Upper lobe of left lung (tissue), 6 donors: ENCODE measurements at places on chromosomes 7 and 10.

DNA sequence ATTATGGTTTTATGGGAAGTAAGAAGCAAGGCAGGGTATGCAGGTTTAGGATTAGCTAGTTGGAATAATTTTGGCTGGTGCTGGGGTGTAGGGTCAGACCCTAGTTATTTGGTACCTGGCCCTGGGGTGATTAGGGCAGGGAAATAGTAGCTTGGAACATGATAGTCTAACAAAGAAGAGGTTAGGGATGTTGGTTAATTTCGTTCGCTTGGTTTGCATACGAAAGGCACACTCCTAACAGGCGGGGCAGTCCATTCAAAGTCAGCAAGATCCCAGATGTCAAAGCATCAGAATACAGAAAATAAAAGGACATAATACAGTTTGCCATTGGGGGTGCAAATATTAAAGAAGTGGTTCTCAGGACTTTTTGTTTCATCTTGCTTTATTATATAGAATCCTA lies 55.7 kb upstream of the ITPRID1 start:
- H3K36me3 ChIP-seq: no peaks in the 10 kb centered on the region
- no peak overlapping the region for H3K27ac ChIP-seq
- H3K4me1 ChIP-seq: no peaks in the 10 kb centered on the region

- H3K27ac ChIP-seq: no peak overlapping the region
- no peaks in the 10 kb centered on the region for H3K4me1 ChIP-seq
- H3K27me3 ChIP-seq: no peaks in the 10 kb centered on the region
- H3K36me3 ChIP-seq: no peaks in the 10 kb centered on the region
- no peak for DNase-seq
Measured at GRCh38 chr10:16653224-16653623, 131.5 kb upstream of the C1QL3 start.

DNA sequence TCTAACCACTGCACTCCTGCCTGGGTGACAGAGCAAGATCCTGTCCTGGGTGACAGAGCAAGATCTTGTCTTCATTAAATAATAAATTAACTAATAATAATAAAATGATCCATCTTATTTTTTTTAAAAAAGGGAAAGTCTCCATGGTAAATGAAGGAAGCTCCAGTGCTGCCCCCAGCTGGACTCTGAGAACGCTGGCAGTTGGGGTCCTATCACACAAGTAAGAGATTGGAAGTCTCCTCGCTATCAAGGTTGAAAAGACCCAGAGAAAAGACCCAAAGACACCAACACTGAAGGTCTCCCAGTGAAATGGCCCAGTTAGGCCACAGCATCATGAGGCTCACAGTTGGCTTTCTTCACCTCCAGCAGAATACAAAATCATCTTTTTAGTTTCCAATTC lies 13.8 kb upstream of the C10orf67 start:
- no peaks in the 10 kb centered on the region for H3K27me3 ChIP-seq
- H3K27ac ChIP-seq: no peak overlapping the region
- no peaks in the 10 kb centered on the region for H3K36me3 ChIP-seq
- H3K4me3 ChIP-seq: no peak overlapping the region

- H3K27ac ChIP-seq: peak overlapping the region; percentile 100
- H3K27me3 ChIP-seq: no peaks in the 10 kb centered on the region
- no peak for DNase-seq
- H3K36me3 ChIP-seq: peaks cover 75% of the 10 kb centered on the region
- H3K4me1 ChIP-seq: peaks cover 66% of the 10 kb centered on the region
Measured at GRCh38 chr10:3780021-3780770, 4.8 kb downstream of the KLF6 start.

DNA sequence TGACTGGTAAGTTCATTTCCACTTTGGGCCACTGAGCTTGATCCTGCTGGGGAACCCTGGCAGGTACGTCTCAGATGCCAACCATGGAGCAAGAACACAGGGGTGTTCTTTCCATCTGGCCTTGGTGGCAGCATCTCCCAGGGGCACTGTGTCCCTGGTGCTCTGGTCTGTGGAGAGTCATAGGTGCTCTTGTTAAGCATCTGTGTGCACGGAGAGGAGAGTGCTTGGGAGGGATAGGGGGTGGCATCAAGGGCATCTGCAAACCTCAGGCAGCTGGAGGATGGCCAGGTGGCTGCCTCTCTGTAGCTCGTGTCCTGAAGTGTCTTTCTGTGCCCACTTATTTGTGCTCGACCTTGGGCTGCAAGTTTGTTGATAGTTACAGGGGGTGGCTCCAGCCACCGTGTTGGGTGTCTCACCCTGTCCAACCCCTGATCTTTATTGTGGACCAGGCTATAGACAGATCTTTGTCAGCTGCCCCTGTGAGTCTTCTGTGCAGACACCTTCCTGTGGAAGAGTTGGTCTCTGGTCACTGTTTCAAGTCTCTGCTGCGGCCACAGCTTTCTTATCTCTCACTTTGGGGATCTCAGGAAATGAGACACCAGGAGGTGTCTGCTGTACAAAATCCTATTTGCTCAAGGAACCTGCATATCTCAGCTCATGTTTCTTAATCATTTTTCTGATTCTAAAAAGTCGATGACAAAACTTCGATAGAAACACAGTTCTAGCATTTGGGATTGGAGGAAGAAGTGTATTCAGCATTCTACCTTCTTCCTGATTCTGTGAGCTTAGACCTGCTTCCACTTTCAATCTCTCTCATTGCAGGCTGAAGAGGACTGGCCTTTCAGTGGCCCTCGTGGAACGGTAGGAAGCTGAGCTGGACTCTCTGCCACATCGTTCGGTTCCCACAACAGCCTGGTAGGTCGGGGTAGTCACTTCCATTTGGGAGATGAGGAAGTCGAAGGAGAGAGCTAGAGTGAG lies 17.2 kb upstream of the GIMAP8 start:
- no peak overlapping the region for H3K27ac ChIP-seq
- H3K4me1 ChIP-seq: peaks cover 11% of the 10 kb centered on the region
- H3K4me3 ChIP-seq: no peak overlapping the region
- H3K27me3 ChIP-seq: no peaks in the 10 kb centered on the region

DNA sequence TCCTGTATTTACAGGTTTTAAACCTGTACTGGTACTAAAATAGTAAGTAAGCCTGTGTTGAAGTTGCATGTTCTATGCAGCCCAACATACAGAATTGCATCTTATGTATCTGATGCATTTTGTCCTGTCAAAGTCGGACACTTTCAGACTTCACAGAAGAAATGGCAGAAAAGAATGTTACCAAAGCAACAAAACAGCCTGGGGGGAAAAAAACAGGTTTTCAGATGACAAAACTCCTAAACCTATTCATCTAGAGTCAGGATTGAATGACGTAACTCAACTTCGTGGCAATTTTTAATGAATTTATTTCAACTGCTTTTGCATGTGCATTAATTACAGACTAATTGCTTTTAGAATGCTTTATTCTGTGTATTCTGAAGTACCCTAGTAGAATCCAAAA lies 28.4 kb downstream of the CYTH3 start:
- H3K4me3 ChIP-seq: no peak overlapping the region
- H3K27ac ChIP-seq: no peak overlapping the region
- peaks cover 3% of the 10 kb centered on the region for H3K4me1 ChIP-seq
- H3K27me3 ChIP-seq: no peaks in the 10 kb centered on the region
- H3K36me3 ChIP-seq: no peaks in the 10 kb centered on the region
